Panc1 (cell line): ENCODE measurements at places on chromosomes 6 and 20.

GRCh38 chr6:152671171-152671570, 26.5 kb upstream of the MYCT1 start:
- no peak for DNase-seq

DNA sequence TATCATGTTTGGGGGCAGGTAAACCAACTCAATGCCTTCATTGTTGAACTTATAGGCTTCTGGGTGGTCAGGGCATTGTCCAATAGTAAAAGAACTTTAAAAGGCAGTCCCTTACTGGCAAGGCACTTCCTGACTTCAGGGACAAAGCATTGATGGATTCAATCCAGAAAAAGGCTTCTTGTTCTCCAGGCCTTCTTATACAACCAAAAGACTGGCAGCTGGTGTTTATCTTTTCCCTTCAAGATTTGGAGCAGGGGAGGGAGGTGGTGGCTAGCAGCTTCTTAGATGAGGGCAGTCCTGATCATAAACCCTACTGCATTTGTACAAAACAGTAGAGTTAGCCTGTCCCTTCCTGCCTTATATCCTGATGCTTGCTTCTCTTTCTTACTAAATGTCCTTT, 57.5 kb downstream of the NCOA3 start:
- DNase-seq: no peak

DNA sequence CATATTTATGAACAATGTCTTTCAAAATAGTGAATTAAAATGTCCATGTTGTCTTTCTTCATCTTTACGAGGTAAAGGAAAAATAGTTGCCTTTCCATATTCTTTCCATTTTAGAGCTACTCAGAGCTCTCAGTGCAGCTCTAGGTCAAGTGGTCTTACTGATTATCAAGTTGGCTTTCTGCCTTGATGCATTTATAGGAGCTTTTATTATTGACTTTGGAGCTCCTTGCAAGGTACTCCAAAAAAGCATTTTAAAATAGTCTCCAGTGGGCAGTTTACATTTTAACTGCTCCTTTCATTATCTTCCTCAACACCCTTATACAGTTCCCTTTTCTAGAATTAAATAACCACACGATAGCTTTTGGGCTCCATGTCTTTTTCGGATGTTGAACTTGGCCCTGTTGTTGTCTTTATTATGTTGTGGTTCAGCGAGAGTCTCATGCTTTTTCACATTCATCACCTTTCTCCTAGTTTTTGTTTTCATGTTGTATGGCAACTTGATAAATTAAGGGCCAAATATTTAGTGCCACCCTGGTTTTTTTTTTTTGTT, 122.9 kb downstream of the CLIC5 start:
- DNase-seq: no peak

DNA sequence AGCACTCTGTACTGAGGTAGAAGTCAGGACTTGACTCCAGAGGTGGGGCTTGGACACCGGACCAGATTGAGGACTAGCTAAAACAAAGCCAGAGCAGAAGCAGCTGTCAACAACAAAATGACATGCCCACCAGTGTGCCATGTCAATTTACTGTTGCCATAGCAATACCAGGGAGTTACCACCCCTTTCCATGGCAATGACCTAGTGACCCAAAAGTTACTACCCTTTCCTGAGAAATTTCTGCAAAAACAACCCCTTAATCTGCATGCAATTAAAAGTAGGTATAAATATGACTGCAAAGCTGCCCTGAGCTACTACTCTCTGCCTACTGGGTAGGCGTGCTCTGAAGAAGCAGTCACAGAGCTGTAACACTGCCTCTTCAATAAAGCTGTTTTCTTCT, 21.0 kb downstream of the MAP3K5 start:
- no peak for DNase-seq

GRCh38 chr6:63799813-63800212, 164.2 kb downstream of the PHF3 start:
- DNase-seq: no peak

- no peak for DNase-seq
Measured at GRCh38 chr6:6659600-6660327, 71.2 kb downstream of the LY86 start.
